Caco-2 (cell line): ENCODE measurements at places on chromosomes 1 and 21.

DNA sequence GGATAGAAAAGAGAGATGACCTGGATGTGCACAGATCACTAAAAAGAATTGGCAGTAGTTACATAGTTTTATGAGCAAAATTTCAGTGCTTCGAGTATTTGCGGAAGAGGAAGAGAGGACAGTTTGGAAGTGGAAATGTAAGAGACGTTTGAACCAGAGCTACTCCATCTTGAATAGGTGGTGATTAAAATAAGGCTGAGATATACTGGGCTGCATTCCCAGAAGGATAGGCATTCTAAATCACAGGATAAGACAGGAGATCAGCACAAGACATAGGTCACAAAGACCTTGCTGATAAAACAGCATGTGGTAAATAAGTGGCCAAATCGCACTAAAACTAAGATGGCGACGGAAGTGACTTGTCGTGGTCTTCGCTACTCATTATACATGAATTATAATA, 453.3 kb downstream of the COL11A1 start:
- DNase-seq = no peak

DNA sequence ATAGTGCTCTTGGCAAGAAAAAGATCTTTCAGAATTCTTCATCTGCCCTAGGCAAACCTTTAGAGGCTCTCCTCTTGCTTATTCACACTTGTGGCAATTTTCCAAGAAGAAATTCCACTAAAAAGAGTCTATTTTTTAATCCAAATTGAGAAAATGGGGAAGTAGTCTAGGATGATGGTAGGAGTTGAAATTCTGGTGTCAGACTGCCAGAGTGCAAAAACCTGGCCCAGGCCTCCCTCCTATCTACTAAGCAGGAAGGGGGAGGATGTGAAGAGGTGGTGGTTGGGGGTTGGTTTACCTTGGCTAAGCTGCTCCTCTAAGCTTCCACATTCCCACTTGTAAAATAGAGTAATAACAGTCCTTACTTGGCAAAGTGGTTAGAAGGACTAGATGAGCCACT, 120.6 kb upstream of the KCNJ15 start:
- DNase-seq = no peak

GRCh38 chr1:228120857-228121489, 11.9 kb upstream of the MRPL55 start:
- DNase-seq = no peak

DNA sequence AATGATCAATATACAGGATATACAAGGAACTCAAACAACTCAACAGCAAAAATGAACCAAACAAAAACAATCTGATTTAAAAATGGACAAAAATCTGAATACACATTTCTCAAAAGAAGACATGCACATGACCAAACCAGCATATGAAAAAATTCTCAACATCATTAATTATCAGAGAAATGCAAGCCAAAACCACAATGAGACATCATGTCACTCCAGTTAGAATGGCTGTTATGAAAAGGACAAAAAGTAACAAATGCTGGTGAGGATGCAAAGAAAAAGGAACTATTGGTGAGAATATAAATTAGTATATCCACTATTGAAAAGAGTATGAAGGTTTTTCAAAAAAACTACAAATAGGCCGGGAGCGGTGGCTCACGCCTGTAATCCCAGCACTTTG, 42.0 kb downstream of the FCRL3 start:
- no peak for DNase-seq

GRCh38 chr1:100404821-100405220, 52.5 kb downstream of the CDC14A start:
- no peak for DNase-seq

DNA sequence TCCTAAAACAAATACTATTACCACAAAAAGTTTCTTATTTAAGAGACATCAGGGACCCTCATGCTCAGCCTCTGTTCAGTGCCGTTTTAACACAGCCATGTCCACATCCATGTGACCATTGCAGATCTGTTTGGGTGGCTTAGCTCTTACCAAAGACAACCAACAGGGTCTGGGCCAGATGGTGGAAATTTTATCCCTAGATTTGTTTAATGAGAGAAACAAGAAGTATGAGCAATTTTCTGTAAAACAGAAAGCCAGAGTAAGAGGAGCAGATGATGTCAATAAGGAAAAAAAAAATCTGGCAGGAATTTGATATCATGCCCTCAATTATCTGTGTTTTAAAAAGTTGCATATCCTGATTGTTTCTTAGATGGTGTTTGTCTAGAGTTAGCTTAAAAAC, 299.9 kb downstream of the TM2D1 start:
- DNase-seq = no peak

GRCh38 chr1:205700865-205701401, 20.6 kb upstream of the SLC45A3 start:
- DNase-seq = no peak

DNA sequence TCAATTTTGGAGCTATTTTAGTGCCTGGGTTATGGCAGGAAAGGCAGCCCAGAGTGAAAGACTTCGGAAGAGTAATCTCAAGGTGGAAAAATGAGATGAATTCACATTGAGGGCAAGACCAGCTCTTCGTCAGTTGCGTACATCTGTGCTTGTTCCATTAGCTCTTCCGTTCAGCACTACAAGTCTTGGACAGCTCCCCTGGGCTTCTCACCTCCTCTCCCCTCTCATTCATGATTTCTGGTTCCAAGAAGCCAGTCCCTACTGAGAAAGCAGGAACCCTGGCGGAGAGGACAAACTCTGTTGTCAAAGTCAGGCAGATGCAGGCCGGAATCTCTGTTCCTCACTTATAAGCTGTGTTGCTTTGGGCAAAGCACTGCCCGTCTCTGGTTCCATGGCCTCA, 76.5 kb downstream of the ACTL8 start:
- no peak for DNase-seq

DNA sequence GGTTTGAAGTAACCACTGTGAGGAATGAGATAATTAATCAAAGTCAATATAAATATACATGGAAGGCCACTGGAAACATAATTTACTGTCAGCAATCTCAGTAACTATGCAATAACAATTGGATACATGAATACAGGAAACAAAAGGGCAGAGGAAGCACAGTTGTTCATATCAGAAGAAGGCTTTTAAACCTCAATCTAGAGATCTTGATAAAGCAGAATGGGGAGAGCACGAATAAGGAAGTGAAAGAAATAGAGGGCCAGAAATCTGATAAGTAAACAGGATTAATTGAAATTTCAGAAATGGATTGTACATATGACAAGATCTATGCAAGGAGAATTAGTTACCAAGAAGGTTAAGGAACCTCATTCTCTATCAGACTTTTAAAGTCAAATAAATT, 93.0 kb downstream of the EVI5 start:
- DNase-seq = no peak

DNA sequence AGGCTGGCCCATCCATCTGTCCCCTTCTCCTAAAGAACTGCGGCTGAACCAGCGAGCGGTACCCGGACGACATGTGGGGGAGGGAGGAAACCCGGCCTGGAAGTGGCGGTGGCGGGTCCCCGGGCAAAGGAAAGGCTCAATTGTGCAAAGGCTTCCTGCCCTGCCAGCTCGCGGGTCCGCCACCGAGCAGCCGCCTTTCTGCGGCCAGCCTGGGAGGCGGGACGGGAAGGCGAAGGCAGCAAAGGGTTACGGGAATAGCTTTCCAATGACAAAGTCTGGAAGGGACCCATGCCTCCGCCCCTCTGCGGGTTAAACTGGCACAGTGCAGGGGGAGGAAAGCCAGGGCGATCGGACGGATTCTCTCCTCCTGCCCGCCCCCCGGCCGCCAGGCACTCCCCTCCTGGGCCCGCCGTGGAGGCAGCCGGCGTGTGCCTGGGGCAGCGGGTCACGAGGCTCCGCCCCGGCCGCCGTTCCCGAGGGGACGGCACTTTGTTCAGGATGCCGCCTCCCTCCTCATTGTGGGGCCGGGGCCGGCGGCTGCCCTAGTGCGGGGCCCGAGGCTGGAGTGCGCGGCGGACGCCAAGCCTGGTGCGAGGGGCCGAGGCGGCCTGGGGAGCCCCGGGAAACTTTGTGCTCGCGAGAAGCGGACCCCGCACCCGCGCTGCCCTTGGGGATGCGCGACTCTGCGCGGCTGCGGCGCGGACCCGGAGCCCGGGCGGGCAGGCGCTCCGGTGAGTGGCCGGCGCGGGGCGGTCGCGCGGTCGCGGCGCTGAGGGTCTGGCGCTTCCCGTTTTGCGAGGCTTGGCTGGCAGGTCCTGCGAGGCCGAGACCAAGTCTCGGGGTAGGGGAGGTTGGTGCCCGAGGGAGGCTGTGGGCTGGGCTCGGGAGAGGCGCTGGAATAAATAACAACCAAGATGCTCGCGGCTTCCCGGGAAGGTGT, at the start of gene NAV1:
Gene NAV1 (plus strand): TSS at position 516 of the 940 bp plus-strand sequence. CDS start 83,758 bp downstream, outside the sequence.
- peak; percentile 29 for DNase-seq

DNA sequence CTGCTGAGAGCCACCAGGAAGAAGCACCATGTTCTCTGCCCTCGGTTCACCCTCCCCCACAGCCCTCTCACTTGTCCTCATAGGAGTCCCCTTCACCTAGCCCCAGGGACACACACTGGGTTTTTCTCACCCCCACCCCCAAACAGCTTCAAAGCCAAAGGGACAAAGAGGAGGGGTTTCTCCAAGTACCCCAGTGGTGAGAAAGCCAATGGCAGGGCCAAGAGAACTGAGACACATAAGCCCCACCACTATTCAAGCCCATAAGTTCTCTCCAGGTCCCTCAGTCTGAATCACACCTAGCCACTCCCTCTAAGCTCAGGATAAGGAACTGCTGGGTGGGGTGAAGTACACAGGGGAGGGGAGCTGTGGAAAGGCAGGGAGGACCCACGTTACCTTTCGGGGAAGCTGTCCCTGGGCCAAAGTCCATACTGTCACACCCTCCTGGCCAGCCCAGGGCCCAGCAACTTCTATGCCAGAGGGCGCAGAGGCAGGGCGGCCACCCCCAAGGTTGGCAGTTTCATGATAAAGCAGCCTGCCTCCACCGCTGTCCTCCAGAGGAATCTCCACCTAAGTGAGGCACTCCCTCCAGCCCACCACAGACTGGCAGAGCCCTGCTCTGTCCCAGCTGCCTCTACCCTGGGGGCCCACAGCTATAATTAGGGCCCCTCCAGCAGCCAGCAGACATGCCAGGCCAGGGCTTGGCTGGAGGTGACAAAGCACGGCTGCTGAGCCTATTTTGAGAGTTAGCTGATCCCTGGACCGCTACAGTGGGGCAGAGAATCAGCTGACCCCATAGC, 39.0 kb upstream of the PPP1R15B start:
- peak; percentile 81 for DNase-seq

GRCh38 chr1:230464671-230465070, 38.5 kb upstream of the PGBD5 start:
- DNase-seq = no peak
